Substantia nigra (tissue), 51 donors: ENCODE measurements at places on chromosomes 1 and 21.
A peak's percentile ranks its signal among the peaks of the same experiment; 100 is the strongest.

DNA sequence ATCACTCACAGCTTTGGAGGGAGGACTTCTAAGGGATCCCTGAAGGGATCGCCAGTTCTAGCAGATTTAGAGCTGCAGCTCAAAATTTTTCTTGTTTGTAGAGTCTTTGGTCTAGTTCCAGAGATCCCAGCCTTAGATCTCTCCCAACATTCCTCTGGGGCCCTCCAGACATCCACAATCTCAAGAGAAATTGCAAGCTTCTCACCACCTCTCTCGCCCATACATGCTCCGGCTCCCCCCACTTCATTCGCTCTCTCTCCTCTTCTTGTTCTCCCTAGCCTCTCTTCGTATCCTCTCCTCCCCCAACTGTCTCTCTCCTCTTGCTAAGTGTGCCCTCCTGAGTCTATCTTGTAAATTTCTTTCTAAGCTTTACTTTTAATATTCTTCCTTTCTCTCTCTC is 15.1 kb upstream of the TUT4 start:
- no peak for DNase-seq

- no peak for DNase-seq
Observed at GRCh38 chr1:200306944-200307754, 102.7 kb downstream of the ZNF281 start.

- DNase-seq, result no peak
Observed at GRCh38 chr21:34986561-34987500, 62.3 kb downstream of the RUNX1 start.

DNA sequence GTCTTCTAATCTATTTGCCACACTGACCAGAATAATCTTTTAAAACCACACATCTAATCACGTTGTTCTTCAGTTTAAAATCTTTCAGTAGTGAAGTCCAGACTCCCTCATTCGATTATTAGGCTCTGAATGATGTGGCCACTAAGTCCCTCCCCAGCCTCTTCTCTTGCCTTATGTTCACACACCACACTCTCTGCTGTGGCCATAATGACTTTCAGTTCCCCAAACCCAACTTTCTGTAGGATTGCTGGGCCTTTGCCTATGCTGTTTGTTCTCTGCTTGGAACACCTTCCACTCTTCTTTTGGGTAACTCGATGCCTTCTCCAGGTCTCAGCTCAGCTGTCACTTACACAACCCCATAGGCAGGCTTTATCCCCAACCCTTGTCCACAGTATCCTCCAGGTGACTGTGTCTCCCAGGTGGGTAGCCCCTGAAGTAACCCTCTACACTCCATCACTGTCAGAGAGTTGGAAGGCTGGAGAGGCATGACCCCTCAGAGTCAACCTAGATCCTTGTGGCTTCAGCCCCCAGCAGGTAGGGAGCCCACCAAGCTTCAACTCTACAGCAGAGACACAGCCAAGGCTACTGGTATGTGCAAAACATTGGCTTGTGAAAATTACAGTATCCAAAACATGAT is 8.4 kb upstream of the SLC37A1 start:
- DNase-seq, result no peak

DNA sequence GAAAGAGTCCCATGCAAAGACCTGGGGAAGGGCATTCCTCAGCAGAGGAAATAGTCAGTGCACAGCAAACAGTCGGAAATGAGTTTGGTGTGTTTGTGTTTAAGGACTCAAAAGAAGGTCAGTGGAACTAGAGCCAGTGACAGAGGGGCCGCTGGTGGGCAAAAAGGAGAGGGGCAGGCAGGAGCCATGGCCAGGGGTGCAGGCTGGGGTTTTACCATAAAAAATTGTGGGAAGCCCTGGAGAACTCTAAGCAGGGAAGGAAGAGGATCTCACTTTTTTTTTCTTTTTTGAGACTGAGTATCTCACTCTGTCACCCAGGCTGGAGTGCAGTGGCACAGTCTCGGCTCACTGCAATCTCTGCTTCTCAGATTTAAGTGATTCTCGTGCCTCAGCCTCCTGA is 33.7 kb upstream of the TARDBP start:
- no peak for DNase-seq

DNA sequence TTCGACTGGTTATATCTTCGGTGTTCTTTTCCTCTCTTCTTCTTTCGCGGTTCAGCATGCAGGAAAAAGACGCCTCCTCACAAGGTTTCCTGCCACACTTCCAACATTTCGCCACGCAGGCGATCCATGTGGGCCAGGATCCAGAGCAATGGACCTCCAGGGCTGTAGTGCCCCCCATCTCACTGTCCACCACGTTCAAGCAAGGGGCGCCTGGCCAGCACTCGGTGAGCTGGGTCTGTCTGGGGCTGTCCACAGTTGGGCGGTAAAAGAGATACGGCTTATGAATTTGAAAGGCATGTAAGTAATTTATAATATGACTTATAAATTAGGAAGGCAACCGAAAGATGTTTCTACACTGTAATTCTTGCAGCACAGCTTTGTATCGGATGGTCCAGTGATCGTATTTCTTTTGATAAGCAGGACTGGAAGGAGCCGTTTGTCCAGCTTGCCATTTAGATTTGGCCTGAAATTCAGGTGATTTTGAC is 334 bp downstream of the CTH start:
- DNase-seq, result no peak

GRCh38 chr1:153306303-153307220 is 6.2 kb downstream of the PGLYRP3 start:
- DNase-seq, result no peak

GRCh38 chr1:4984841-4985240 is 330.4 kb downstream of the AJAP1 start:
- DNase-seq, result no peak

DNA sequence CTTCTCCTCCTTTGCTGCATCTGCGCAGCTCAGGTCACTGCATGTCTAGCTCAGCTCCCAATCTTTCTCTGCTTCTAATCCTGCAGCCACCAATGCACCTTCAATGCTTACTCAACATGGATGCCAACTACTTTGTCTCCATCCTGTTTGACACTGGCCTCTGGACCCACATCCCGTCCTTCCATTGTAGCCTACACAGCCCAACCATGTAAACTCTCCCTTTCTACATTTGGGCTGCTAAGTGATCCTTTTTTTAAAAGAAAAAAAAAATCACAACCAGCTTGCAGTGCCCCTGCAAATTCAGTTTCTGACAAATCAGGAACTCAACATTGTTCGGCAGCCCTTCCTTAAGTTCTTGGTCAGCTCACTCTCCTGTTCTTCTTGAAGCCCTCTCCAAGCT is 9.4 kb upstream of the CRABP2 start:
- DNase-seq, result no peak

DNA sequence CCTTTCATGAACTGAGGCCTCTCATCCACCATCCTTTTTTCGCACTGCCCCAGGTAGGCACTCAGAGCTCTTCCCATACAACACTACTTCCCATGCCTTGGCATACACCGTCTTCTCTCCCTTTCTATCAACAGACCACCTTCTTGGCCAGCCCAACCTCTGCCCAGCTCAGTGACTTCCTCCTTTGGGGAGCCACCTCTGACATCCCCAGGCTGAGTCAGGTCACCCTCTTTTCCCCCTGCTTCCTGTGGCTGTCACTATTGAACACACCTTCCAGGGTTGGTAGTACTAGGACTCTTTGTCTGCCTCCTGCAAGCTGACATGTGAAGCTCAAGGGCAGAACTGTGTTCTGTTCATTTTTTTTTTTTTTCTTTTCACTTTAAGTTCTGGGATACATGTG is 283.2 kb downstream of the SETD4 start:
- no peak for DNase-seq

- no peak for DNase-seq
Observed at GRCh38 chr1:167773516-167773915, 51.7 kb downstream of the MPZL1 start.

DNA sequence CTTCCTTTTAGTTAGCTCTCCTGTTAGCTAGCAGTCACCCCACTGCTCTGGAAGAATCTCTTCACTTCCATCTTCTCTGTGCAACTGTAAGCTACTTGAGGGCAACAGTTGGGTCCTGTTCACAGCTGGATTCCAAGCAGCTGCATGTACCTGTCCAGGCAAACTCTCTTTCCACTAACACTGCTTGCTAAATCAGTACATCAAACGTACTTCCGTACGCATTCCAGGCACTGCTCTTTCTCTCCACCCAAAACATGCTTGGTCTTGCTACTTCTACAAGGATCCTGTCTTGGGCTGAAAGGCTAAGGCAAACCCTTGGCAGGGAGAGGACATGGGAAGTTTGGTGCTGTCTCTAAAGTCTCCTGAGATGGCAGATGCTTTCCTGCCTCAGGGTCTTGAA is 139.2 kb upstream of the CACNA1E start:
- no peak for DNase-seq

DNA sequence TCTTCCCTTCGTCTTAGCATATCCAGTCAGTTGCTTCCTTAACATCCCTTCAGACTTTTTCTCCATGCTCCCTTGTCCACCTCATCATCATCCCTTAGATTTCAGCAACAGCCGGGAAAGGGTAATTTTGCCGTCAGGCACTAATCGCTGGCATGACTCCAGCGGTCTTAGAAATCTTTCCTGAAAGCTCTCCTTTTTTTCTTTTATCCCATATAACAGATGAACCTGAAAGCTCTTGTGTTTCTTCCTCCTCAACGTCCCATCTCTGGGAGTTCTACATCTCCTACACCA is 10.4 kb upstream of the BOLA1 start:
- DNase-seq, result no peak

- DNase-seq, result no peak
Observed at GRCh38 chr1:101567582-101568189, 330.9 kb downstream of the S1PR1 start.

DNA sequence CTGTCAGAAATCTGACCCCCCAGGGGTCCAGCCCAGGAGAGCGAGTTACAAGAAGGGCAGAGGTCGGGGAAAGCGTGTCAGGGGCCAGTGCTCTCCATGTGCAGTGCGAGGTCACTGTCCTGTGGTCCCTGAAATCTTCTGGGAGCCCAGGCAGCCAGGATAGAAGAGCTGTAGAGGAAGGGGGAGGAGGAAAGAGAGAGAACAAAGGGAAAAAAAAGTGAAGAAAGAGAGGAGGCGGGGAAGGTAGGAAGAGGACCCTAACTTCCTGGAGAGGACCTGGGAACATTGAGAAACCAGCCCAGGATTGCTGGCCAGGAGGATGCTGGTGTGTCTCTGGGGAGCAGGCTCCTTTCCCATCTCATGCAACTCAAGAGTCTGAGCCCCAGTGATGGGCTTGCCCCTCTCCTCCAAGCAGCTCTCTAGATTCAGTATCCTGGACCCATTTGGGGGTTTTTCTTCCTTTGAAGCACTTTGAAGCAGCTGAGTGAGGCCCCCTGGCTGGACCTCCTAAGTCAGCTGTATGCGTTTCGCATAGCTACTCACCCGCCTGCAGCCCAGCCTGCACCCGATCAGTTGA is 6.8 kb upstream of the INAVA start:
- DNase-seq, result no peak

DNA sequence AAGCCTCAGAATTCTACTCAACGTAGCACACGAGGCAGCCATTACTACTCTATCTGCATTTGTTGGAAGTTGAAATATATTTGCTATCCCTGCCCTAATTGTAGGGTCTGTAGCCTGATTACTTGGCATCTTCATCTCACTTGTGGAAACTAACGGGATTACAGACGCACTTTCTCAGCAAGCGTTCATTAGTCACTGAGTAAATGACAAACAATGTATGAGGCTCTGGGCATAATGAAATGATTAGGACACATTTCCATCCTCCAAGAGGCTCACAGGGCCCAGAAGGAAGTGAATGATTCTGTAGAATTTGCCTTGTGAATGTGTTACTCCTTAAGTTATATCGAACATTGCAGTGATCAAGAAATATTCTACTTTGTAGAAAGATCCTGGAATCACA is 78.1 kb downstream of the KIF26B start:
- no peak for DNase-seq

DNA sequence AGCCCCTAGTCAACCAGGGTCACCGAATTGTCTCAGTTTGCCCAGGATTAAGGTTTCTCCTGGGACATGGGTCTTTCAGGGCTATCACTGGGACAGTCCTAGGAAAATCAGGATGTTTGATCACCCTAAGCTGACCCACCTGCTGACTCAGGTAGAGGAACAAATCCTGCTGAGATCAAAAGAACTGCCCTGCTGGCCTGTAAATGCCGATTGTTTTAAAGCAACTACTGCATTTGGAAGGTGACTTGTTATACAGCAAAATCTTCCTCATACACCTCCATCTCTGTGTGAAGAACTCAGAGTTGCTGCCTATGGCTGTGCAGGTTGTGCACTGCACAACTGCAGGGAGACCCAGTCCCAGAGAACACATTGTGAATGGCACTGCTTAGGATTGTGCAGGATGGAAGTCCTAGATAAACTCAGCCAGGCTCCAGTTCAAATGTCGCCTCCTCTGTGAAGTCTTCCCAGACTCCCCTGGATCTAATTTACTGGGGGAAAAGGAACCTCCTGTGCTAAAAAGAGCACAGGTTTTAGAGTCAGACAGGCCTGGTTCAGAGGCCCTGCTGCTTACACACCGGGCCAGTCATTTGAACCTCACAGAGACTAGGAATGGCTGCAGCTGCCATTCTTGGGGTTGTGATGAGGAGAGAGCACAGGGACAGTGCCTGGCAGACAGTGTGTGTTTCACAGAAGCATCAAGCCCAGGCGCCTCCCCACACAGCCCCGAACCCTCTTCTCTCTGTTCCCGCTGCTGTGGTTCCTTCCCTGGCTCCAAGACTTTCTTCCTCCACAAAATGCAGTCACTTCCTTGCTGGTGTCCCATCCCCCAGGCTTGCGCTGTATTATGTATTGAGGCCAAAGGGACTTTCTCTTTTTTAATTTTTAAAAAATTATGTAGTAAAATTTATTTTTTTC is 23.2 kb upstream of the LRP8 start:
- DNase-seq, result no peak

GRCh38 chr1:212557739-212558692 is 50.5 kb upstream of the ATF3 start:
- peak; percentile 64 for DNase-seq

DNA sequence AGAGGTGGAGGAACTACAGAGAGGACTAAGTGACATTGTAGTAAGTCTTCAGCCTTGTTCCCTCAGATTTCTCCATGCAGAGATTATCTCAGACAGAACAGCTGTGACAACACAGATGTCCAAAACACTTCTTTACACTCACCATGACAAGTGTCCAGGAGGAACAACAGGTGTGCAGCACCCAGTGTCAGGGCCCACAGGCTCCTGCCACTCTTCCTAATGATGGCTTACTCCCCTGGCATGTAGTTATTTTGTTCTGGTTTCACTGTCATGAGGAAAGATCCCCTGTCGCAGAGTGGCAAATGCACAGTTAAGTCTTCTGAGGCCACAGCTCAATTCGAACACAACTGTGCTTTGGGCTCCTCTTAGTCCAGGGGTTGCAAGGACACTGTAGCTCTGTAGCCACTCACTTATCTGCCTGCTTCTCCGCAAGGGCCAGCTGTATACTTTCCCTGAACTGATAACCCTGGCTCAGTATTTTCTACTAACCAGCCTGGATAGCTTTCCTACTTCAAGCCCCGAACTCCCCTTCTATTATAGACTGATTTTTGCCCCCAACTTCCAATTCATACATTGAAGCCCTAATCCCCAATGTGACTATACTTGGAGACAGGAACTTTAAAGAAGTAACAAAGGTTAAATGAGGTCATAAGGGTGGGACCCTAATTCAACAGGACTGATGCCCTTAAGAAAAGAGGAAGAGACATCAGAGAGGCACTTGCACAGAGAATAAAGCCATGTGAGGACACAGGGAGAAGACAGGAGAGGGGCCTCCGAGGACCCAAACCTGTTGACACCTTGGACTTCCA is 11.1 kb downstream of the PDZK1 start:
- no peak for DNase-seq
